Ovary (tissue), 10 donors: ENCODE measurements at places on chromosomes 1 and 21. TPM values are rescaled to one million over a fixed set of nuclear protein-coding genes. Genes with fewer than 3 reads are reported as not detected.
A peak's percentile ranks its signal among the peaks of the same experiment; 100 is the strongest.

GRCh38 chr1:175179837-175180590 is 12.6 kb downstream of the KIAA0040 start:
- peaks cover 3% of the 10 kb centered on the region for H3K4me1 ChIP-seq
- H3K27ac ChIP-seq: no peak overlapping the region

The LCE1C gene
- polyA plus RNA-seq: not detected

- no peaks in the 10 kb centered on the region for H3K4me1 ChIP-seq
- no peaks in the 10 kb centered on the region for H3K36me3 ChIP-seq
- no peaks in the 10 kb centered on the region for H3K27me3 ChIP-seq
- DNase-seq: no peak
Observed at GRCh38 chr1:6732942-6733341, 31.3 kb upstream of the DNAJC11 start.

- no peak for DNase-seq
- no peaks in the 10 kb centered on the region for H3K4me1 ChIP-seq
- H3K27me3 ChIP-seq: no peaks in the 10 kb centered on the region
Observed at GRCh38 chr1:215645182-215645581, 78.1 kb downstream of the KCTD3 start.

DNA sequence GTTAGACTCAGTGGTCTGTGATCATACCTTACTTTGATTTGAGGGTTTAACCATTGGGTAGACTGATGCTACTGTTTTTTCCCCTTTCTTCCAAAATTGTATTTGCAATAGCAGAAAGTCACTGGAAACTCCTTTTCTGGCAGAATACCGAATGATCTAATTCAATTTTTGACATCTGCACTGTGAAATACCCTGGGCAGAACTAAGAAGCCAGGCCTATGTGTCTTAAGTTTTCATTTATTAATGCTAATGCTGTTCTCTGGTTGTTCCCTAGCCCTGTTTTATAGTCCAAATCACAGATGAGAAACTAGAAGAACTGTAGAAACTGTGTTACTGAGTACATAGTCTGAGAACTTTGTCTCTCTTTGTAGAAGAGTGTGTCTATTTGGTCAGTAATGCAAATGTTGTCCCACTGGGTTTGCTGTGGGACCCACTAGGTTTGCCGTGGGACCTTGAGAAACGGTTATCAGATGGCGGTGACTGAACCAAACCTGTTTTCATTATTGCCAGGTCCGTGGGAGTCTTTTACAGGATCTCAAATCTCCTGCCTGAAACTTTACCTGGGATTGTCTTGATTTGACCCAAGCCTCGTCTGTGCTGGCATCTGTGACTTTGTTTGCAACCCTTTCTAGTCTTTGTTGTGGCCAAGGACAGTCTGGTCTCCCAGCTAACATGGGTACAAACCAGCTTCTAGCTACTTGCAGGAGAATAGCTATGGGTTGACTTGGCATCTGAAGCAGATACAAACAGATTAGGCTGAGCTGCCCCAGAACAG is 41.4 kb downstream of the PEX14 start:
- DNase-seq: no peak
- H3K4me1 ChIP-seq: peaks cover 4% of the 10 kb centered on the region
- no peak overlapping the region for H3K4me3 ChIP-seq

- no peak overlapping the region for H3K27ac ChIP-seq
- no peaks in the 10 kb centered on the region for H3K27me3 ChIP-seq
- H3K4me1 ChIP-seq: no peaks in the 10 kb centered on the region
- H3K4me3 ChIP-seq: no peak overlapping the region
- DNase-seq: peak; percentile 4
- H3K36me3 ChIP-seq: no peaks in the 10 kb centered on the region
Observed at GRCh38 chr1:17194615-17195528, 10.1 kb upstream of the PADI1 start.

DNA sequence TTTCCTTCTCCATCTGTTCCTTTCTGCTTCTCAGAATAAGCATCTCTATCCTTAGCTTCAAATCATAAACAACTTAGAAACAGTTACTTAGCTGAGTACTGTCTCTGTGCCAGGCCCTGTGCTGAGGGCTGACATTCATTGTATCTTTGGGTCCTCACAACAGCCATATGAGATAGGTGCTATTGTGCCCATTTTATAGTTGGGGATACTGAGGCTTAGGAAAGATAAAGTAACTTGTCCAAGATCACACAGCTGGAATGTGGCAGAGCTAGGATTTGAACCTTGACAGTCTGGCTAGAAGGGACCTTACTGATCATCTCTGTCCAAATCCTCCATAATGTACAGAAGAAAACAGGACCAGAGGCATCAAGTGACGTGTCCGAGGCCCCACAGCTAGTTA is 25.0 kb downstream of the CD247 start:
- no peaks in the 10 kb centered on the region for H3K4me1 ChIP-seq
- no peak overlapping the region for H3K4me3 ChIP-seq
- H3K27me3 ChIP-seq: no peaks in the 10 kb centered on the region
- H3K27ac ChIP-seq: no peak overlapping the region

DNA sequence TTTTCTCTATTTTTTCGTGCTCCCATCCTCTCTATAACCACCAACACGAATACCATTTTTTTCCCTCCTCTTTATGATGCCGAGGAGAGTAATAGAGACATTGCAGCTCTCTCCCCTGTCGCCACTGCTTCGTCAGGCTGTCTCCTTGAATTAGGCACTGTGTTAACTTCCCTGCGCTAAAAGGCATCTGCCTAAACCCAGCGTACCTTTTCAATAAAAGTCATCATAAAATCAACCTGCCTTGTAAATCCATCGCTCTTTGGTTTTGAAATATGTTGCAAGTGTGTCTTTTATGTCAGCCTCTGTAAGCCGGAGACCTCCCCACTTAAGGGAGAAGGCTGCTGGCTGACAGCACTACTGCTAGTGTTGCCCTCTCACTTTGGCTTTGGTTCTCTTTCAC is 8.7 kb downstream of the RNF220 start:
- H3K4me1 ChIP-seq: peaks cover 3% of the 10 kb centered on the region
- H3K4me3 ChIP-seq: no peak overlapping the region
- H3K27me3 ChIP-seq: peaks cover 1% of the 10 kb centered on the region
- no peak for DNase-seq

- no peak overlapping the region for H3K27ac ChIP-seq
- H3K27me3 ChIP-seq: no peaks in the 10 kb centered on the region
- no peak for DNase-seq
- H3K36me3 ChIP-seq: no peaks in the 10 kb centered on the region
Observed at GRCh38 chr1:160952129-160952510, 2.5 kb downstream of the ITLN2 start.

The OR2T11 gene
- polyA plus RNA-seq: not detected

The LEPROT gene
- 60.5 TPM for polyA plus RNA-seq

DNA sequence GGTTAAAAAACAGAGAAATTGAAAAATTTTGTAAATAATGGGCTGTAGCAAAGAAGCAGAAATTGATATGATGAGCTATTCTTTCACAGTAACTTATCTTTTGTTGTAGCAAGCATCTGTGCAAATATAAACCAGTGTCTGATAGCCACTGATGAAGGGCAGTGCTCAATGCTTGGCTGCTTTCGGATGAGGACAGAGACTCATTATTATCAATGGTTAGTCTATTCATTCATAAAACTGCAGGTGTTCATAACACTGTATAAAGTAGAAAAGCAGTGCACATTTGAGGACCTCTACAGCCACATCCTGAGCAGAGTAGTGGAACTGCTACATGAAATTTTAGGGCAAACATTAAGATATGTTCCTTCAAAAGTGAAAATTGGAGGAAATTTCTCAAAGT is 107.2 kb downstream of the FAF1 start:
- no peak overlapping the region for H3K4me3 ChIP-seq
- no peak for DNase-seq
- no peak overlapping the region for H3K27ac ChIP-seq
- H3K36me3 ChIP-seq: no peaks in the 10 kb centered on the region
- no peaks in the 10 kb centered on the region for H3K27me3 ChIP-seq
